AG20443 (cell line): ENCODE measurements at places on chromosomes 4 and X.

- DNase-seq = no peak
Measured at GRCh38 chr4:180350901-180351300, 1892.3 kb upstream of the TENM3 start.

DNA sequence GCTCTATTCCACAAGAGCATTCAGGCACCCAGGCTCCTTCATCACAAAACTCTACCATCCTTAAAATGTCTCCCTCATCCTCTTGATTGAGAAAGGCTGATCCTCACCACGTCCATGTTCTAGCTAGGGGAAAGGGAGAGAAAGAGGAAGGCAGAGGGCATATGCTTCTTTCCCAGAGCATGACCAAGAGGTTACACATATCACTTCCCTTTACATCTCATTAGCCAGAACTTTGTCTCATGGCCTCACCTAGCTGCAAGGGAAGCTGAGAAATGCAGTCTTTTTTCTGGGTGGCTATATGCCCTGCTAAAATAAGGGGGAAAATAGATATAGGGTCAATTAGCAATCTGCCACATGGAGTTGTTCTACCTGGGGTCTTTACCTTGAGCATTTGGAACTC lies 42.7 kb downstream of the LONRF3 start:
- no peak for DNase-seq

GRCh38 chr4:1239950-1240307 lies 9.0 kb downstream of the CTBP1 start:
- no peak for DNase-seq

- peak; percentile 15 for DNase-seq
Measured at GRCh38 chrX:38859602-38860001, 58.3 kb downstream of the MID1IP1 start.

DNA sequence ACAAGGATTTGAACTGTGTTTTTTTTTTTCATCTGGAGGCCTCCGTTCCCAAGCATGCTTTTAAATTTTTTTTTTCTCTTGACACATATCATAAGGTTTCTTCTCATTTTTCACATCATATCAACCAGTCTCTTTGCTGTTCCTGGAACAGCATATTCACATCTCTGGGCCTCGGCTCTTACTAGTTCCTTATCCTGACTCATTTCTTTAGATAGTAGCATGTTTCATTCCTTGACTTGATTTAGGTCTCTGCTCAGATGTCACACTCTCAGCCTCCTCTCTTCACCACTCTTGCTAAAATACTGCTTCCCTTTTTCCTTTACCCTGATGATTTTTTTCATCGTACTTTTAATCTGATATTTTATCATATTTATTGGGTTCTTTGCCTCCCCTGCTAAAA lies 976.4 kb upstream of the FTHL17 start:
- no peak for DNase-seq

DNA sequence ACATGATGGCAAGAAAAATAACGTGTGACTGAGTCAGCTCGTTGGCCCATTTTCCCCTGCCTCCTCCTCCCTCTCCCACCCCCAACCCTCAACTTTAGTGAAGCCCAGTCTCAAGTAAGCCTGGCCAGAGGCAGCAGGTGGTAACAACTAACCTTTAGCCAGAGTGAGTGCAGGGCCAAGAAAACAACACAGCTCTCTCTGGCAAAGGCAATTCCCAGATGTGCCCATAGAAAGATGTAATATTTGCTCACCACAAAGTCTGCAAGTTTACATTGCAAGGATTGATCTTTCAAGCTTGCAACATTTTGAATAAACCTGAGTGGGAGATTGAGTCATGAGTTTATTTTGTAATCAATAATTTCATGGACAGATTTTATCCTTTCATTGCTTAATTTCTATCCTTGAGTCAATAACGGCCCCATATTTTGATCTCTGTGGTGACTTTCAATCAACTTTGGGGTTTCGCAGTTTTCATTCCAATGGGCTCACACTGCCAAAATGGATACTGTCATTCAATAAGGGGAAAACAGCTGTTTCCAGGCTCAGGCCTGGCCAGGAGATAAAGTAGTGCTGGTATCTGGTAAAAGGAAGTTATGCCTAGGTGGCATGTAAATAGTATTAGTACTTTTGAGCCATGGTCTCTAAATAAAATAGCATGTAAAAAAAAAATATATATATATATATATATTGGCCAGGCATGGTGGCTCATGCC lies 130.7 kb upstream of the TMEM164 start:
- no peak for DNase-seq

DNA sequence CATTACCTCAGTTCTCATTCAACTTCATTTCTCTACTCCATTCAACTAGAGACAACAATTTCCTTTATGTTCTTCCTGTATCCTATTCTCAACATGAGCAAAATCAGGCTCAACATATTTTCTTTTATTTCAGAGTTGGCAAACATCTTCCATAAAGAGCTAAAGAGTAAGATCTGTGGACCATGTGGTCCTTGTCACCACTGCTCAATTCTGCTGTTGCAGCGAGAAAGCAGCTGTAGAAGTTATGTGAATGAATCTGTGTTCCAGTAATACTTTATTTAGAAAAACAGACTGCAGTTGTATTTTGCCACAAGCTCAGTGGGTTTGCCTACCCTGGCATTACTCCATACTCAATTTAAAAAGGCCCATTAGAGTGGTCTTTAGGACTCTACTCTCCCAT lies 2057.3 kb downstream of the ARAP2 start:
- DNase-seq = no peak

- no peak for DNase-seq
Measured at GRCh38 chr4:113718252-113718651, 43.3 kb downstream of the CAMK2D start.

- DNase-seq = peak; percentile 10
Measured at GRCh38 chr4:111717921-111718320, 427.3 kb upstream of the FAM241A start.

GRCh38 chr4:36914106-36914505 lies 330.4 kb upstream of the NWD2 start:
- no peak for DNase-seq

DNA sequence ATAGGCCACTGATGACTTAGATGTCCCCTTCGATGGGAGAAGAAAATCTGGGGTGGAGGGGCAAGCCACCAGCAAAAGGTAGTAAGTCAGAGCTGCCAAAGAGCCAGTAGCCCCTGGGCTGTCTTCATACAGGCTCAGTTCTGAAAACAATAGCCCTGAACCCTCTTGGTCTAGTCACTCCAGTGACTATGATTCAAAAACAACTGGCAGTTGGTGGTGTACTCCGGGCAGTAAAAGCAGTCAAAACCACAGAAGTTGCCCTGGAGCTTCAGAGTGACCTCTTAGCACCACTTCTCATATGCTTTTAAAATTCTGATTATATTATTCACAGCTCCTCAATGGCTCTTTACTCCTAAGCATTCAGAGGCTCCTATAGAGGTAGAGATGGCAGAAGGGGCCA lies 164.3 kb upstream of the MAMLD1 start:
- no peak for DNase-seq
